ENCODE measurements at places on chromosomes 3 and 15.

DNA sequence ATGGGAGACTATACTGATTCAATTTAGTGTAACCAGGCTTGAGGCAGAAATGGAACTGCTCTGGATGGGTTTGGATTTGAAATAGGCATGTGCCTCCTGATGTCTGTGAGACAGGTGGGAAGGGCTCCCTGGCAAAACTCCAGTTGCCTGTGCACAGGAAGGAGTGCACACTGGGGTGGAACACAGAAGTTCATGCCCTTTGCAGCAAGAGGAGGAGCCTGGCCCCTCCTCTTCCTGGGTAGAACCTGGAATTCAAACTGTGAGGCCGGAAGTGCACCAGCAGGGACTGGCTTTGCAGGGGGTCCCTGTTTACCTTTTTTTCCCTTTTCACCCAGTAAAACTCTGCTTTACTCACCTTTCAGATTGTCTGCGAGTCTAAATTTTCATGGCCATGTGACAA lies 99.9 kb downstream of the GMPS start:
- no peak for DNase-seq

- DNase-seq: peak; percentile 13
Measured at GRCh38 chr15:64502551-64502950, 42.2 kb downstream of the ZNF609 start.

DNA sequence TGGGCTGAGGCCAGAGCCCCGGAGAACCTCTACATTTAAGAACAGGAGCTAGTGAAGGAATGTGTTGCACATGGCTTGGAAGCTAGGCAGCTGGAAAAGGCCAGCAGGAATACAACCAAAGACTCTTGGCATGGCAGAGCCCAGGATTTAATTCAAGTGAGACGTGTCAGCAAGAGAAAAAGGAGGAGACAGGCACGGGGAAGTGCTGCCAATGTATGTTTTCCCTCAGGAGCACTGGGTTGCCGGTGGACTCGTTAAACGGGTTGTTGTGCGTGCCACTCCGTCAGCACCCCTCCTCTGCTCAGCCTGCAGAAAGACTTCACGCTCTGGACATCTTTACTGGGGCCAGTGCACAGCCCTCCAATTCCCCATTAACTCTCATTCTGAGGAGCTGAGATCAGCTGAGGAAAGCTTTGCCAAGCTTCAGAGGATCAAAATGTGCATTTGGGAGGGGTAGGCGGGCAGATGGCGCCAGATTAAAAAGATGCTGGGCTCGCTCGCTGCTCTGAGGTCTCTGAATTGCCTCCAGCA lies 103.7 kb downstream of the PDZRN3 start:
- no peak for DNase-seq

- DNase-seq: no peak
Measured at GRCh38 chr3:86792316-86792715, 198.6 kb downstream of the VGLL3 start.

DNA sequence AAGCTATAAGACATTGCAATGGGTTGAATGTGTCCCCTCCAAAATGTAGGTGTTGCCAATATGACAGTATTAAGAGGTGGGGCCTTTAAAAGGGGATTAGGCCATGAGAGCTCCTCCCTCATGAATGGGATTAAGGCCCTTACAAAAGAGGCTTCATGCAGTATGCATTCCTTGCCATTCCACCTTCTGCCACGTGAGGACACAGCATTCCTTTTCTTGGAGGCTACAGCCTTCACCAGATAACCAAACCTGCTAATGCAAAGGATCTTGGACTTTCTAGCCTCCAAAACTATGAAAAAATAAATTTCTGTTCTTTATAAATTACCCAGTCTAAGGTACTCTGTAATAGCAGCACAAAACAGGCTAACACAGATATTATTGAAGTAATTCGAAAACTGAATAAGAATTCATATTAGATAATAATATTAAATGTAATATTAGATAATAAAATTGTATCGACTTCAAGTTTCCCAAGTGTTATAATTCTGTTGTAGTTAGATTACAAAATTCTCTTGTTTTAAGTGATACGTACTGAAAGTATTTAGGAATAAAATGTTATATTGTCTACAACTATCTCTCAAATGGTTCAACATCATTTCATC lies 29.4 kb upstream of the ATP8B4 start:
- DNase-seq: no peak

DNA sequence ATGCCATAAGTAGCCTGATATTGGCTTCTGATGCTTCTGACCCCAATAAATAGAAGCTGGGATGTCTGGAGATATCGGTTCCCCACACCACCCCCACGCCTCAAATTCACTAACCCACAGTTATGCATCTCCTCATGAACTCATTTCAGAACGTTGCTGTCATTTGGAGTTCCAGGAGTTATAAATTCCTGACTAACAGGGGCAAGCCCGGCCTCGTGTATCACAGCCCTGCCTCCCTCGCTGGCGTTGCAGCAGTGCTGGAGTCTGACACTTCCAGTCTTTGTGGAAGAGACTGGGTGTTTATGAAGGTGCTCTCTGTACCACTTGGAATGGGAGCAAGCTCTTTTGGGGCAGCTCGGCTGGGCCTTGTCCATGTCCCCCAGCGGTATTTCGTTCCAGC lies 101.0 kb downstream of the ANP32A start:
- DNase-seq: no peak

GRCh38 chr3:35721628-35722027 lies 82.3 kb downstream of the ARPP21 start:
- DNase-seq: no peak

GRCh38 chr3:59432665-59433064 lies 382.8 kb upstream of the CFAP20DC start:
- DNase-seq: no peak

DNA sequence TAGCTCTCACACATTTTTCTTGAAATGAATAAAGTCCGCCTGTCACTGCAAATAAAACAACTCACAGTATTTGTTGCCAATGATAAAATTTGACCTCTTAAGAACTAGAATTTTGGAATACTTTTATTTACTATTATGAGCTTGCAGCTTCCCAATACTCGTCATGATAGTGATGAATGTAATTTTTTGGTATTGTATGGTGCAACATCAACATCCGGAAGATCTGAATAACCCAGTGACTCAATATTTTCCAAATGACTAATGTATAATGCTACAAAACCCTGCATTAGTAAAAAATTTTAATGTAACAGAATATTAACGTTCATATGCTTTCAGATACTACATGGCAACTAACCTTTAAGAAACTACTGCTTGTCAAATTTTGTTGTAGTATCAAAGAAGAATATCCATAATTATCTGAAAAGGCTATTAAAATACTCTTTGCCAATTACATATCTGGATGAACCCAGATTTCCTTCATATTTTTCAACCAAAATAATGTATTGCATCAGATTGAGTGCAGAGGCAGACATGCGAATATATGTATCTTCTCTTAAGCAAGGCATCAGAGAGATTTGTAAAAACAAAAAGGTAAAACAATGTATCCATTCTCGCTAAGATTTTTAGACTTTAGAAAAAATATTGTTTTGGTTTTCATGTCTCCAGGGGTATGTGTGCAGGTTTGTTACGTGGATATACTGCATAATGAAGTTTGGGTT lies 95.3 kb downstream of the IGF2BP2 start:
- no peak for DNase-seq

DNA sequence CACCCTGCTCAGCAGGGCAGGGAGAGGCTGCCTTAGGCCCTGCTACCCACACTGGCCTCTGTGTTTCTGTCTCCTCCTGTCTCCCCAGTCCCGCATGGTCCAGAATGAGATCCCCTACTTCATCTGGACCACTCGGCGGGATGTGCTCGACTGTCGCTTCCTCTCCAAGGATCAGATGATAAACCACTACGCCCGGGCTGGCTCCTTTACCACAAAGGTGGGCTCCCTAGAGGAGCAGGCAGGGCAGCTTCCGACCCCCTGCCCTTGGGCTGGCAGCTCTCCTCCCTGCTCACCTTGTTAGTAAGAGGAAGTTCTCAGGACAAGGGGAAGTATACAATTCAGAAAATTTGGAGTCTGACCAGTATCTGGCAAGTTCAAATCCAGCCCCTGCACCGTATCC lies 5.9 kb downstream of the TTLL3 start:
- no peak for DNase-seq

DNA sequence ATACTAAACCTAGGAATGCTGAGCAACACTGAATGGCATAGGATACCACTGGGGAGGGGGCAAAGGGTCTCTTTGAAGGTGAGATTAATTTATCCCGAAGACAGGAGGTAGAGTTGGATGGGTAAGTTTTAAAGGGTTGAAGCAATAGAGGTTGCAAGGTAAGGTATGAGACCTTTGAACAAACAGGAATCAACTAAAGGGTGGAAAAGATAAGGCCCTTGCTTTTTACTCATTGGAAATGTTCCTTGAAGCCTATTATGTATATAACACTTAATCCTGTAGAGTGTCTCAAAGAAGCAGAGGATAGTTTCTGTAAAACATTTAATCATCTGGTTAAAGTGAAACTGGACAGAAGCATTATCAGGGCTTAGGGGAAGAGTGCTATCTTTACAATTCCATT lies 5.7 kb downstream of the ABHD5 start:
- no peak for DNase-seq

- peak; percentile 59 for DNase-seq
Measured at GRCh38 chr3:143119974-143120715, 574 bp downstream of the CHST2 start.

DNA sequence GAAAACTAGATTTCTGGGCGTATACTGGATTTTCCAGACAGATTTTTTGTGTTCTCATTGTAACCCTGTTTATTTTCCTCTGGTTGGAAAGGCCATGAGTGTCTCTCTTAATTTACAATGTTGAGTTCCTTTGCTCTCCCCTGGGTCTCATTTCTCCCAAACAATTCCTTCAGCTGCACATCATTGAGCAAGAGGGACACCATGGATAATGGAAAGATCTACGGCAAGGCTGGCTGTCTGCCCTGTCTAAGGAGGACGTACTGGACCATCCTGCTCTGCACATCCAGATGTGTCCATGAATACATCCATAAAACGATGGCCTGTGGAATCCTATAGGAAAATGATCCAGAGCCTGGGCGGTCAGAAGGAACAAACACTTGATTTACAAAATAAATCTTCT lies 258.1 kb upstream of the MCTP2 start:
- DNase-seq: no peak

GRCh38 chr15:22973286-22973685 lies 6.9 kb downstream of the CYFIP1 start:
- no peak for DNase-seq

GRCh38 chr3:146142757-146143156 lies 18.2 kb downstream of the PLOD2 start:
- DNase-seq: no peak

- DNase-seq: no peak
Measured at GRCh38 chr3:105580296-105580965, 213.7 kb downstream of the ALCAM start.
